ENCODE measurements at places on chromosomes 7 and 10.

GRCh38 chr7:50456371-50457123 lies 6.4 kb upstream of the FIGNL1 start:
- DNase-seq = no peak

GRCh38 chr10:68957284-68957615 lies 1.3 kb downstream of the DDX21 start:
- DNase-seq = no peak

DNA sequence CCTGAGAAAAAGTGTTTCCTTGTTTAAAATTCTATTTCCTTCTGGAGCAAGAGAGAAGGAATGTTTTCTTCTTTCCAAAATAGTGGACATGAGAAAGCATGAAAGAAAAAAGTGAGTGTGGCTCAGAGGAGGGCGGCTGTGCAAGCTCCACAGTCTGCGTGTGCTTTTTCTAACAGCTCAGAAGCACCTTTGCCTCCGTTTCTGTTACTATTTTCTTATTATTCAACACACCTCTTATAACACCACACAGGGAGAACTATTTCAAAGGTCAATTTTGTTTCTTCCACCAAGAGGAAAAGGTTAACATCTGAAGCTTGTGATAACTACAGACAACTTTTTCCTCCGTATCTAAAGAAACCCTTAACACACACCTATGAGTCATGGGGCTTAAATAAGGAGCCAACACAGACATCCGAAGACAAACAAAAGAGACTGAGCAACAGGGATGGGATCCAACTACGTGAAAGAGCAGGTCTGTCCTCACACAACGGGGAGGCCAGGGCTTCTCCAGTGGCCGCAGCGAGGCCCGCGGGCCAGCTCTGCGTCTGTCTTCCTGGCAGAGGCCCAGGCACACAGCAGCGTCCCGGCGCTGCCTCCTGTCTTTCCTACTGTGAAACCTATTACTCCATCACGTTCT lies 36.2 kb upstream of the NCAPG2 start:
- DNase-seq = no peak

DNA sequence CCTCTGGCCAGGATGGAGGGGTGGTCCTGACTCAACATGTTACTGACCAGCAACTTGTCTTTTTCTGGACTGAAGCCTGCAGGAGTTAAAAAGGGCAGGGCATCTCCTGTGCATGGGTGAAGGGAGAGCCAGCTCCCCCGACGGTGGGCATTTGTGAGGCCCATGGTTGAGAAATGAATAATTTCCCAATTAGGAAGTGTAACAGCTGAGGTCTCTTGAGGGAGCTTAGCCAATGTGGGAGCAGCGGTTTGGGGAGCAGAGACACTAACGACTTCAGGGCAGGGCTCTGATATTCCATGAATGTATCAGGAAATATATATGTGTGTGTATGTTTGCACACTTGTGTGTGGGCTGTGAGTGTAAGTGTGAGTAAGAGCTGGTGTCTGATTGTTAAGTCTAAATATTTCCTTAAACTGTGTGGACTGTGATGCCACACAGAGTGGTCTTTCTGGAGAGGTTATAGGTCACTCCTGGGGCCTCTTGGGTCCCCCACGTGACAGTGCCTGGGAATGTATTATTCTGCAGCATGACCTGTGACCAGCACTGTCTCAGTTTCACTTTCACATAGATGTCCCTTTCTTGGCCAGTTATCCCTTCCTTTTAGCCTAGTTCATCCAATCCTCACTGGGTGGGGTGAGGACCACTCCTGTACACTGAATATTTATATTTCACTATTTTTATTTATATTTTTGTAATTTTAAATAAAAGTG lies 6.0 kb downstream of the PLAU start:
- DNase-seq = no peak

DNA sequence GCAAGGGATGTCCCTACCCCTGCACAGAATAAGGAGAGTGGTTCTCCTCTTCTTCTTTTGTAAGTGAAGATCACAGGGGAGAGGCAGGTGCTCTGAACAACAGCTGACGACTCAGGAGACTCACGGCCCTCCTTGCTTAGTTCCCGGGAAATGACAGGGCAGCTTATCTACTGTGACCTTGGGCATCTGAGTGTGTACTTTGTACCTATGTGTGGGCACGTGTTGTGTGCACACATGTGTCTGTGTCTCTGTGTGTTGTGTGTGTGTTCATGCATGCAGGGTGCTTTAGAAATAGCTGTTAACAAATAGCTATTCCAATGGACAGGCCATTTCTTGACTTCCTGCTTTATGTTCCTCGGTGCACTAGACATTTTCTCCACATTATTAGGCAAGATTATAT lies 80.5 kb upstream of the NPS start:
- DNase-seq = no peak

GRCh38 chr10:106436123-106436715 lies 728.3 kb downstream of the SORCS1 start:
- no peak for DNase-seq

GRCh38 chr7:151374726-151375125 lies 33.1 kb downstream of the NUB1 start:
- no peak for DNase-seq

- DNase-seq = no peak
Measured at GRCh38 chr7:137755846-137756651, 90.7 kb downstream of the DGKI start.

DNA sequence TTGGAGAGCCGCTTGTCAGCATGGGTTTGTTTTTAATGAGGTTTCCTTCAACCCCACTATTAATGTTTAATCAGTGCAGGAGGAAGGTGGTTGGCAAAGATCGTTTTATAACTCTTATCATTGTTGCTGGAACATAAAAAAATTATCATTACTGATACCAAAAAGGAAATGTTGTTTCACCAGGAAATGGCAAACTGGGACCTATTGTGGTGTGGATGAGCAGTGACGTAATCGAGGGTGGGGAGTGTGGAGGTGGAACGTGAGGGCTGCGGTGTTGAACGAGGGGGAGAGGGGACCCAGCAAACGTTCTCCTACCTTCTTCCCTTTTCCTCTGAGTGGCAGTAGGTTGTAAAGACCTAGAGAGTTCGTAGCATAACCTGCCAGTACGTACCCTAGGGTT lies 71.9 kb upstream of the TOMM7 start:
- no peak for DNase-seq

All from COR-L47 (cell line).